Esophagus squamous epithelium (tissue), 5 donors: ENCODE measurements at places on chromosomes 4 and X.

DNA sequence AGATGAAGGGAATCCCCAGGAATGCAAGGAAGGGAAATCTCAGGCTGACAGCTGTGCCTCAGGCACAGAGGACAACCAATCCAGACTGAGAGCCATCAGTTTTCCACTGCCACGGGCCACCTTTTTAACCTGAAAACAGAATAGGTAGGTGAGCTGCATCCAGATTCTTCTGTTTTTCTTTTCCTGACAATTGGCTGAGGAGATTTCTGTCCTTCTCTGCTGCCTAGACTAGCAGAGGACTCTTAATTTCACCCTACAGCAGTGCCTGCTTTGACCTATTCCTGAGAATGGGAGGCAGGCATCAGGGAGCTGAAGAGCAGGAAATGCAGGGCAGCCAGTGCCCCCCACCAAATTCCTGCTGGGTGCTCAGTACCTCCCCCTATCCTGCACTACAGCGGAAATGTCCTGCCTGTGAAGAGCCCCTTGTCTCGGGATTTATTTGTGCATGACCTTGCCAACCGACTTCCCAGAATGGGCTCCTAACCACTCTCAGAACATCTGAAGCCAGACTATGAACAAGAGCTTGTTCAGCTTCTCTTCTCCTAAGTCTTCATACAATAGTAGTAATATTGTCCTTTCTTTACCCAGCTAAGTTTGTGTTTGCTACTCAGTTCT, 65.1 kb downstream of the CASK start:
- H3K4me1 ChIP-seq = no peaks in the 10 kb centered on the region
- no peaks in the 10 kb centered on the region for H3K27me3 ChIP-seq
- H3K36me3 ChIP-seq = no peaks in the 10 kb centered on the region
- no peak for DNase-seq

GRCh38 chrX:119989905-119990555, 46.5 kb upstream of the NKAP start:
- no peaks in the 10 kb centered on the region for H3K27me3 ChIP-seq
- no peak overlapping the region for H3K27ac ChIP-seq
- peaks cover 17% of the 10 kb centered on the region for H3K4me1 ChIP-seq
- no peaks in the 10 kb centered on the region for H3K36me3 ChIP-seq
- H3K4me3 ChIP-seq = no peak overlapping the region
- no peak for DNase-seq

DNA sequence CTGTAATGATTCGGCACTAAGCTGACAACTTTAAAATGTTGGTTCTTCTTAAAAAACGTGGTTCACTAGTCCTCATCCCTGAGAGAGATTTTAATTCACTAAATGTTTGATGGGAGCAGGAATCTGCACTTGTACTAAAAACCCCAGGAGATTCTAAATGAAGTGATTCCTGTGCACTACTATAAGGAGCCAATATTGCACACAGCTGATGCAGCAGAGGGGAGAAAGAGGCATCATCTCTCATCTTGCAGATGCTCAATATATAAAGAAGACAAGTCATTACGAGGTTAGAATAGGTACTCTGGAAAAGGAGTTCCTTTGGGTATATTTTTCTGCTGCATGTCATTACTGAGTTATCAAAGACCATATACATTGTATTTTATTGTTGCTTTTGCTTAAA, 207.6 kb upstream of the RASGEF1B start:
- no peak overlapping the region for H3K4me3 ChIP-seq
- DNase-seq = no peak
- H3K27me3 ChIP-seq = no peaks in the 10 kb centered on the region
- no peak overlapping the region for H3K27ac ChIP-seq
- peaks cover 4% of the 10 kb centered on the region for H3K4me1 ChIP-seq

DNA sequence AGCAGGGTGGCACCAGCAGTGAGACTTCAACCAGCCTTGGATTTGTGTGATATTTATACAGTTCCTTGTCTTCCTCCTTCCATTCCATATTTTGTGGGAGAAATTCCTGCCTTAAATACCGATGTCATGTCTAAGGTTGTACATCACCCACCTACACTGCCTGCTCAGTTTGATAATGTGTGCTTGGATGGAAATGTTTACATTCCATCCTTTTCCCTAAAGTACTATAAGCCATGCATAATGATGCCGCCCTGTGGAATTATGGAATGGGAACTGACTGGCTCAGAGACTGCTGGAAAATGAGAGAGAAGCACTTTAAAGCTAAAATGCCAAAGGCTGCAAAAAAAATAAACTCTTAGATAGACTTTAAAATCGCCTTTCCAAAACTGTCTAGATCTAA, 11.3 kb upstream of the GLUD2 start:
- no peak overlapping the region for H3K27ac ChIP-seq
- H3K27me3 ChIP-seq = no peaks in the 10 kb centered on the region
- DNase-seq = no peak
- no peaks in the 10 kb centered on the region for H3K4me1 ChIP-seq
- H3K36me3 ChIP-seq = no peaks in the 10 kb centered on the region

GRCh38 chr4:114005569-114006442, 26.4 kb upstream of the ARSJ start:
- no peaks in the 10 kb centered on the region for H3K27me3 ChIP-seq
- H3K4me3 ChIP-seq = no peak overlapping the region
- no peak overlapping the region for H3K27ac ChIP-seq
- peaks cover 16% of the 10 kb centered on the region for H3K4me1 ChIP-seq

DNA sequence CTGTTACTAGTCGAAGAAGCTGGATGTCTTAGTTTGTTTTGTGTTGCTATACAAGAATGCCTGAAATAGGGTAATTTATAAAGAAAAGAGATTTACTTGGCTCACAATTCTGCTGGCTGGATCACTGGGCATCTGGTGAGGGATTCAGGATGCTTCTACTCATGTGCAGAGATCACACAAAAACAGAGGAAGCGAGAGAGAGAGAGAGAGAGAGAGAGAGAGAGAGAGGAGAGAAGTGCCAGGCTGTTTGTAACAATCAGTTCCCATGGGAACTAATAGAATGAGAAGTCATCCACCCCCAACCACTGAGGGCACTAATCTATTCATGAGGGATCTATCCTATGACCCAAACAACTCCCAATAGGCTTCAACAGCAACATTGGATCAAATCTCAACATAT, 66.2 kb upstream of the FAM9A start:
- H3K27ac ChIP-seq = no peak overlapping the region
- no peaks in the 10 kb centered on the region for H3K4me1 ChIP-seq
- H3K36me3 ChIP-seq = no peaks in the 10 kb centered on the region
